ENCODE measurements at places on chromosomes 16 and 17. TPM values are rescaled to one million over a fixed set of nuclear protein-coding genes. Genes with fewer than 3 reads are reported as not detected.

DNA sequence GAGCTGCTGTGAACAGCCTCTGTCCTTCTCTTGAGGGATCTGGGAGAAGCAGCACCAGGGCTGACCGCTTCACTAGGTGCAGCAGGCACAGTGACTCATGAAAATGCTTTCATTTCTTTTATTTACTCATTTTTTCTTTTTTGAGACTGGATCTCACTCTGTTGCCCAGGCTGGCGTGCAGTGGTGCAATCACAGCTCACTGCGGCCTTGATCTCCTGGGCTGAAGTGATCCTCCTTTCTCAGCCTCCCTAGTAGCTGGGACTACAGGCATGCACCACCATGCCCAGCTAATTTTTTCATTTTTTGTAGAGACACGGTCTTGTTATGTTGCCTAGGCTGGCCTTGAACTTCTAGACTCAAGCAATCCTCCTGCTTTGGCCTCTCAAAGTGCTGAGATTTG lies 216.8 kb upstream of the EEF2KMT start:
- H3K4me1 ChIP-seq: no peaks in the 10 kb centered on the region
- no peak for DNase-seq
- H3K36me3 ChIP-seq: no peaks in the 10 kb centered on the region
- no peak overlapping the region for H3K27ac ChIP-seq
- H3K4me3 ChIP-seq: no peak overlapping the region

The KRTAP4-4 gene
- total RNA-seq: not detected

The RAPGEFL1 gene
- 1.6 TPM for total RNA-seq

The SDK2 gene
- total RNA-seq: 1.5 TPM
